ENCODE measurements at places on chromosomes 16 and 17.

- no peak for DNase-seq
These were observed 48.5 kb upstream of the MRC2 start for GRCh38 chr17:62578757-62579487.

- DNase-seq: no peak
These were observed 20.7 kb downstream of the MARCHF10 start for GRCh38 chr17:62787366-62787765.

DNA sequence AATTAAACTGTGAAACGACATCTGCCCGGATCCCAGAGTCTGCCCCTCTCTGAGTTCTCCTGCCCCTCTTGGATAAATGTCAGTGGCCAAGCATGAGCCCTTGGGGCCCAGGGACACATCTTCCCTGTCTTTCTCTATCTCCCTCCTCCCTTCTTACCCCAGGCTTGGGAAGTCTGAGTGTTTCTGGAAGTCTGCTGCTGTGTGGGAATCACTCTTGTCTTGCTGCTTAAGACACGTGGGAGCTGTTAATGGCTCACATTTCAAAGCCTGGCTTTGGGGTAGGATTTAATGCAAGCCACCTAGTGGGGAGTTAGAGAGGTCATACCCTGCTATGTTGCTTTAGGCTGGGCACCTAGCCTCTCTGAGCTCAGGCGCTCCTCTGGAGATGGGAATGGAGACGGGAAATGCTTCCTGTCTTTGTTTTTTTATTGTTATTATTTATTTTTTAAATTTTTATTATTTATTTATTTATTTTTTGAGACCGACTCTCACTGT, 218.5 kb upstream of the CIBAR2 start:
- no peak for DNase-seq

DNA sequence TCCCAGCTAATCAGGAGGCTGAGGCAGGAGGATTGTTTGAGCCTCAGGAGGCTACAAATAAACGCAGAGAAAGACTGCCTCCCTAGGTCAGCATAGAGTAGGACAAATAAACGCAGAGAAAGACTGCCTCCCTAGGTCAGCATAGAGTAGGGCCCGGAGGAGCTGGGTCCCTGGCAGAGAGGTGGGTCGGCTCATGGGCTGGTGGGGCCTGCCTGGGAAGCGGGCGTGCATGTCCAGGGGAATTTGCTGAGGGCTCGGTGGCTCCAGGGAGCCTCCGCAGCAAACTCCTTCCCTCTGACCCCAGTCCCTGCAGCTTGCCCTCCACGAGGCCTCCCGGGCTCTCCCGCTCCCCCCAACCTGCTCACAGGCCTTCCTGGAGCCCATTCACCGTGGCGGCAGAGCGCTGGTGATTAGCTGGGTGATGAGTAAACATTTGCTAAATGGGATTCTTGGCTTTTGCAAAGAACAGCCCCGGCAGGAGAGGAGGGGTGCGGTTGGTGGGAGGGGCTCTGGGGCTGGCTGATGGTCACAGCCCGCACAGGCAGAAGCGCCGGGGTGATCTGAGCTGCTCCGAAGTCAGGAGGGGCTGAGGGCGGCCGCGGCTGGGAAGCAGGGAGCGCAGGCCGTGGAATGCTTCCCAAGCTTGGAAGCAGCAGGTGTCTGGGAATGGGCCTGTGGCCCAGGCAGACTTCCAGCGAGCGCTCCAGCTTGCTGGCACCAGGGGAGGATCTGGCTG, 93.1 kb downstream of the RTN4RL1 start:
- no peak for DNase-seq

GRCh38 chr16:1825864-1826690, 548 bp downstream of the HAGH start:
- no peak for DNase-seq

- peak; percentile 83 for DNase-seq
These were observed 13.6 kb upstream of the EEF2K start for GRCh38 chr16:22192261-22193062.

GRCh38 chr16:10039220-10040096, 142.8 kb downstream of the GRIN2A start:
- no peak for DNase-seq

- peak; percentile 42 for DNase-seq
These were observed 3.1 kb downstream of the NFE2L1 start for GRCh38 chr17:48051283-48051682.

GRCh38 chr17:83199500-83200201, 120.2 kb downstream of the METRNL start:
- DNase-seq: peak; percentile 65

GRCh38 chr16:10016752-10017151, 165.5 kb downstream of the GRIN2A start:
- no peak for DNase-seq

- no peak for DNase-seq
These were observed 424.7 kb downstream of the CDH13 start for GRCh38 chr16:83051451-83051850.

DNA sequence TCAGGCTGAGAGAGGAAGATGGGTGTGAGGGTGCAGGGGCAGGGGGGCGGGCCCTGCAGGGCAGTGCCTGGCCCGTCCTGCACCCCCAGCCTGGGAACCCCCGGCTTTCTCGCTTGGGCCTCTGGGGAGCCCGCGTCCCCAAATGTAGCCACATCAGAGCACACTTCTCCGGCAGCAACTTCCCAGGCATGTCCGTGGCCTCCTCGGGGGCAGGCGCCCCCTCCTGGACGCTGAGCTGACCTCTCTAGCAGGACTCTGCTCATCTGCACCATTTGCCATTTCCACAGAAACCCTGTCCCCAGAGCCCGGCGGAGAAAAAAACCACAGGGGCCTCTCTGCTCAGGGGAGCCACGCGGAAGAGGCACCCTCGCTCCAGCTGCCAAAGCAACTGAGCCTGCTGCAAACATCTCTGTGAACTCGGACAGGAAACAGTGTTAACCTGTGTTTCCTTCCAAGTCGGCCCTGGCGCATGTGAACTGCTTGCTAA, 63.4 kb downstream of the KLHDC4 start:
- DNase-seq: no peak

DNA sequence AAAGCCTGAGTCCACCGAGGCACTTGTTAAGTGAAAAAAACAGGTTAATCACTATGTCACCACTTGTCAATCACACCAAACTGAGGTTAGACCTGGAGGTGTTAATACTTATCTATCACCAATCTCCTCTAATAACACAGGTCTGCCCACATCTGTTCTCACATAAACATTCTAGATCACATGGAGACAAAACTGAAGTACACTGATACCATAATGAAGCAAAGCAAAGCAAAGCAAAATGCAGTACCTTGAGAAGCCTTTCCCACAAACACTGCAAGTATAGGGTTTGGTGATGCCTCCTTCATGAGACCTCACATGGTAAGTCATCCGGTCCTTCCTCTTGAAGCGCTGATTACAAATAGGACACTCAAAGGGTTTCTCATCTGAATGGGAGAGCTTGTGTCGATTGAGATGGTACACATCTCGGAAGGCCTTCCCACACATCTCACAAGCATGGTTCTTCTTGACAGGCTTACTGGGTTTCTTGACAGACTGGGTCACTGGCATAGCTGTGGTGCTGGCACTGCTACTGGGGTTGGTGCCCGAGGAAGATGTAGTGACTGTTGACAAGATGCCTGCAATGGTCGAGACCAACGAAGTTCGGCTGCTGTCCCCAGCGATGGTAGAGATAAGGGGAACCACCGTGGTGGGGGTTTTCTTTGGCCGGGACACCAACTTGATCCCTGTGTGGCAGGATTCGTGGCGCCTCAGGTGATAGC, 5.4 kb downstream of the VEZF1 start:
- no peak for DNase-seq

Measured in heart left ventricle (tissue), 16 donors.